ENCODE measurements at places on chromosomes 11 and 22.

- no peak for DNase-seq
These were observed 54.3 kb downstream of the DDI1 start for GRCh38 chr11:104090767-104091166.

DNA sequence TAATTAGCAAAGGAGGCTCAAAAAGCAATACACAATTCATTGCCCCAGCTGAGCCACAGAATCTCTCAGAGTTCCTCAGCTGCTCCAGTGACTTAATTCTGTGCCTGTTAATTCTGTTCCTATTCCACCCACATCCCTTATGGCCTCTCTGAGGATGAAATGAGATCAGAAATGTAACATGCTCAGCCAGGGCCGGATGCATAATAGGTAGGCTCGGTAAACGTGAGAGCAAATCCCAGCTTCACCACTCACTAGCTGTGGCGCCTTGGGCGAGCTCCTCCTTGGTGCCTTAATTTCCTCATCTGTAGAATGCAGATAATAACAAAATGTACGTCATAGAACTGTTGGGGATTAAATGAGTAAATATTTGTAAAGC lies 42.8 kb upstream of the DKK3 start:
- no peak for DNase-seq

- no peak for DNase-seq
These were observed 37.7 kb downstream of the CHKA start for GRCh38 chr11:68083517-68083916.

GRCh38 chr22:50105208-50106100 lies 15.6 kb downstream of the MOV10L1 start:
- DNase-seq, result no peak

DNA sequence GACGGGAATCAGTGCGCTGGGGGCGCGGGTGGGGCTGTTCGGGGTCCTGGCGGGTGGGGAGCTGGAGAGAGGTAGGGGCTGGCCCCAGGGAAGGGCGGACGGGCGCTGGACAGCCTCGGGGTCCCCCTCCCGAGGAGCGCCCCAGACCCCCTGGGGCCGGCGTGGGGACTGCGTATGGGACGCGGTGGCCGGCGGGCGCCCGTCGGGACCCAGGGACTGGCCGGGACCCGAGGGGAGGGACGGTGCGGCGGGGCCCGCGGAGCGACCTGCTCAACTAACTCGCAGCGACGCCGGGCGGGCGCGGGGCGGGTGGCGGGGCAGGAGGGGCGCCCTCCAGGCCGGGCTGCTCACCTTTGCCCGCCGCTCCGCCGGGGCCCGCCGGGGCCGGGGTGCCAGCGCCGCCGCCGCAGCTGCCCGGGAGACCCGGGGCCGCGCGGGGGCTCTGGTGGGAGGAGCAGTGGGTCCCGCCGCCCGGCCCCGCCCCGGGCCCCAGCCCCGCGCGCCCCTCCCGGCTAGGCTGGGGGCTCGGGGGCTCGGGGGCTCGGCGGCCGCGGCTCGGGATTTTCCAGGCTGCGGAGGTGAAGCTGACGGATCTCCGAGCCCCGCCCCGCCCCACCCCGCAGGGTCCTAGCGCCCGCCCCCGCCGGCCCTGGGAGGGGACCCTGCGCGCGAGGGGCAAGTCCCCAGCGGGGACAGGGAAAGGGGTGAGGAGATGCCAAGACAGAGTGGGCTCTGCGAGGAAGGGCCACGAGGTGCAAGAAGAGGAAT lies 12.3 kb downstream of the STARD10 start:
- DNase-seq, result peak; percentile 32

DNA sequence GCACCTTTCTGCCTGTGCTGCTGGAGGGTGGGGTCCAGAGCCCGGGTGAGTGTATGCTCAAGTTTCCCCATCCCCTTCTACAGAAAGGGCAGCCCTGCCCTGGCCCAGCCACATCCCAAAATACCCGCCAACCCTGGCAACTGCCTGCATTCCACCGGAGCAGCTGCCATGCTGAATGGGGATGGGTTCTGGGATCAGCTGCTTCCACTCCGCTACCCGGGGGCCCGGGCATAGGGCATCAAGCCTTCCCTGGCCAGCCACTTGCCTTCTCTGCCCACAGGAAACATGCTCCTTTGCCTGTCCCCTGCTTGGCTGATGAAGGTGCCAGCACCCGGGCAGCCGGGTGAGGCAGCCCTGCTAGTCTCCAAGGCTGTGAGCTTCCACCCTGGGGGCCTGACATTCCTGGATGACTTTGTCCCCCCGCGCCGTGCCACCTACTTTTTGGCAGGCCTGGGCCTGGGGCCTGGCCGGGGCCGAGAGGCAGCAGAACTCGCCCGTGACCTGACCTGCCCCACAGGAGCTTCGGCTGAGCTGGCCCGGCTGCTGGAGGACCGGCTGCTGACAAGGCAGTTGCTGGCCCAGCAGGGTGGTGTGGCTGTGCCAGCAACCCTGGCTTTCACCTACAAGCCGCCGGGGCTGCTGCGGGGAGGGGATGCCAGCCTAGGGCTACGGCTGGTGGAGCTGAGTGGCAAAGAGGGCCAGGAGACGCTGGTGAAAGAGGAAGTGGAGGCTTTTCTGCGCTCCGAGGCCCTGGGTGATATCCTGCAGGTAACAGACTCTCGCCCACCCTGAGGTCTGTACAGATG lies 3.2 kb downstream of the CARNS1 start:
- no peak for DNase-seq

- DNase-seq, result no peak
These were observed 208.9 kb downstream of the OPCML start for GRCh38 chr11:133323354-133323753.

DNA sequence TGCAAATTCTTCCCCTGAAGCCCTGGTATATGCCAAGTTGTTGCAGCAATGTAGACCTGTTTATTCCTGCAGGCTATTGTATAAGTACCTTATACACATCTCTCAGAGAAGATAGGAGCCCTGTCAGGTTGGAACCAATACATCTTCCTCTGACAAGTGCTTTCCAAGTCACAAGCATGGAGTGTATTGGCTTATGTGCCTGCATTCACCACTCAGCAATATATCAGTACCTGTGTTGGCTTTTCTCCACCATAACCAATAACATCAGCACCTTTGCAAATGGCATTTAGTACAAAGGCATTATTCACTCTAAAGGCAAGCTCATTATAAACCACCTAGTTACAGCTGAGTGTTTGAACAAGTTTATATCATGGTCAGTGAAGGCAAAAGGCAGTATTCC lies 611.7 kb upstream of the CNTN5 start:
- DNase-seq, result no peak

DNA sequence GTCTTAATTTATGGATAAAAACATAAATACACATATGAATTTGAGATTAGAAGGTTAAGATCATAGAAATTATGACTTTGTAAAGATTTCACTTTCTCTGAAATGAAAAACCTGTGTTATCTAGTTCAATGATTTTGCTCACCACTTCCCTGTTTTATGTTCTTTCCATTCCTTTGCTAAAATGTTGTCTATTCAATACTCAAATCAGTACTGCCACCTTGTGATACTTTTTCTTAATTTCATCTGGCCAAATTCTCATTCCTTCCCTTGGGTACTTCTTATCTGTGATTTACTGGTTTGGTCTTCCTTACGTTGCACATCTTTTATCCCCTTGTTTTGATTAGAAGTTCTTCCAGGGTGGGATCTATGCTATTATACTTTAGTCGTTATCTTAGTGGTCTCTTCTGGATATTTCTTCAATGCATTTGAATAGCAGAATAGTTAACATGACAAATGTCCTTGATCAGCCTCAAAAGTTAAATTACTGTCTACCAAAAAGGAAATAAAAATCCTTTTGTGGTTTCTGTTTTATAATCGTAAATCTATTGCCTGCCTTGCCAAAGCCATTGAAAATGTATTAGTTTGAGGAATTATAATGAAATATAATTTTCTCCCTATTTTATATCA lies 197.0 kb downstream of the PGR start:
- DNase-seq, result no peak

DNA sequence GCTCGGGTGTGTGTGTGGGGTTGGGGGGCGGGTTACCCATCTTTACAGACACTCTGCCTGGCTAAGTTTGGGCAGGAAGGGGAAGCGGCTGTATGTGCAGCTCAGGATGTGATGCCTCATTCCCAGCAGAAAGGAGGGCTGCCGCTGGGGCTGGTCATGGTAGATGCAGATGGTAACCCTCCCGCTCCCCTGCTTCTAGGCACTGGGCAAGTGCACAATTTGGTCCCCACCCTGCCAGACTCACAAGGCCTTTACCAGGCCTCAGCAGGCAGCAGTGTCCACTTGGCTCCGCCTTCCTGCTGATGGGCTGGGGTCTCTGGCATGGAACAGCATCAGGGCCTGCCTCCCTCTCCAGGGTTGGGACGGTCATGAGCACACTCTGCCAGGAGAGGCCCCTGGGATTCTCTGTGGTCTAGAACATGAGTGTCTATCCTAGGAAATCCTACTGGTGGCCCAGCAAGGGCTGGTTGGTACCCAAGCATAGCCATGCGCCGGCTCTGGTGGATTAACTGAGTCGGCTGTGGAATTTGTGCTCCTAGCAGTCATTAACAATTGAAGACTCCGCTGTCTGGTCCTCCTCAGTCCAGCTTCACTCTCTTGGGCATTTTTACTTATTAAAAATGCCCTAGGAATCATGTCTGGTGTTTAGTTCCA lies 4.2 kb downstream of the LMO1 start:
- no peak for DNase-seq

- DNase-seq, result no peak
These were observed 3.0 kb upstream of the NRGN start for GRCh38 chr11:124736736-124737135.

DNA sequence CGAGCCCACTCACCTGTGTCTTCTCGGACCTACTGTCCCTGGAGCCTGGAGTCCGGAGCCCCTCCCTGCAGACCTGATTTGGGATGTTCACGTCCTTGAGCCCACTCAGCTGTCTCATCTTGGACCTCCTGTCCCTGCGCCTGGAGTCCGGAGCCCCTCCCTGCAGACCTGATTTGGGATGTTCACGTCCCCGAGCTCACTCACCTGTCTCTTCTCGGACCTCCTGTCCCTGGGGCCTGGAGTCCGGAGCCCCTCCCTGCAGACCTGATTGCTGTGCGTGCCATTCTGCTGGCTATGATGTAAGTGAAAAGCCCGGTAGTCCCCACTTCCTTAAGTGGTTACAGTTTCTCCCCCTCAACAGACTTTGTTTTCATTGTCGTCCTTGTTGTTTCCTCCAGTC lies 867.1 kb downstream of the BRD1 start:
- no peak for DNase-seq

GRCh38 chr11:11899401-11899800 lies 57.6 kb downstream of the USP47 start:
- DNase-seq, result no peak

- no peak for DNase-seq
These were observed 8.9 kb upstream of the PTPRJ start for GRCh38 chr11:47971501-47971900.

- DNase-seq, result no peak
These were observed 108.9 kb upstream of the CLMP start for GRCh38 chr11:123303924-123304323.

DNA sequence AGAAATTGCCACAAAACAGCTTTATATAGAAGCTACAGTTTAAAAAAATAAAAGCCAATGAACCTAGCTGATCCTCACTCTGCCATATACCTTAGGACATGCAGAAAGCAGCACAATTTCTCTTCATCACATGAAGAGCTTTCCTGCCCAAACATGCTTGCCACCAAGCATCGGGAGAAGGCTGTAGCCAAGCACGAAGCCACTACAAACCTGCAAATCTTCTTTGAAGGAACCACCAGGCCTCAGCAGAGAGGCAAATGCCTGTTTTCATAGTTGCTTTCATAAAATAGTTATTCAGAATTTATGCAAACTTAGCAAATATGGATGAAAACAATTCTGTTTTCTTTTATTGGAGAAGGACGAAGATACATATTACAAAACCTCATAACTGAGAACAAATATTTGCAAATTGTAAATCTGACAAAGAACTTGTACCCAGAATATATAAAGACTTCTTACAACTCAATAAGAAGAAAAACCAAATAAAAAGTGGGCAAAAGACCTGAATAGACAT lies 100.3 kb downstream of the RBFOX2 start:
- no peak for DNase-seq

DNA sequence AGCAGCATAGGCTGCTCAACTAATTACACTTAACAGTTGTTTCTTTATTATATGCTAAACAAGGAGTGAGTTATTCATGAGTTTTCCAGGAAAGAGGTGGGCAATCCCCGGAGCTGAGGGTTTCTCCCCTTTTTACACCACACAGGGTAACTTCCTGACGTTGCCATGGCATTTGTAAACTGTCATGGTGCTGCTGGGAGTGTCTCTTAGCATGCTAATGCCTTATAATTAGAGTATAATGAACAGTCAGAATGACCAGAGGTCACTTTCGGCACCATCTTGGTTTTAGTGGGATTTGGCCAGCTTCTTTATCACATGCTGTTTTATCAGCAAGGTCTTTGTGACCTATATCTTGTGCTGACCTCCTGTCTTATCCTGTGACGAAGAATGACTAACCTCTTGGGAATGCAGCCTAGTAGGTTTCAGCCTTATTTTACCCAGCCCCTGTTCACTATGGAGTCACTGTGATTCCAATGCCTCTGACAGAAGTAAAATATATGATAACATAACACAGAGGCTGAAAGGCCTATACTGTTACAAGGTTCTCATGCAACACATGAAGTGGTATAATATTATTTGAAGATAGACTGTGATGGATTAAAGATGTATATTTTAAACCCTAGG lies 41.3 kb upstream of the RDX start:
- no peak for DNase-seq

- no peak for DNase-seq
These were observed 38.3 kb downstream of the IRAG1 start for GRCh38 chr11:10655227-10655626.

DNA sequence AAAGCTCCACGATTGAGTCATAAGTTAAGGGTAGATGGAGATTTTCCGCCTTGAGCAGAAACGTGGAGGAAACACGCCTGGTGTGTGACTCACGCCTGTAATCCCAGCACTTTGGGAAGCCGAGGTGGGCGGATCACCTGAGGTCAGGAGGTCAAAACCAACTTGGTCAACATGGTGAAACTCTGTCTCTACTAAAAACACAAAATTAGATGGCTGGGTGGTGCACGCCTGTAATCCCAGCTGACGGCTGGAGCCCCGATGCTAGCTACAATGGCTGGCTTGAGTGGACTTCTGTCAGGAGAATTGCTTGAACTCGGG lies 17.3 kb upstream of the DGCR8 start:
- no peak for DNase-seq

DNA sequence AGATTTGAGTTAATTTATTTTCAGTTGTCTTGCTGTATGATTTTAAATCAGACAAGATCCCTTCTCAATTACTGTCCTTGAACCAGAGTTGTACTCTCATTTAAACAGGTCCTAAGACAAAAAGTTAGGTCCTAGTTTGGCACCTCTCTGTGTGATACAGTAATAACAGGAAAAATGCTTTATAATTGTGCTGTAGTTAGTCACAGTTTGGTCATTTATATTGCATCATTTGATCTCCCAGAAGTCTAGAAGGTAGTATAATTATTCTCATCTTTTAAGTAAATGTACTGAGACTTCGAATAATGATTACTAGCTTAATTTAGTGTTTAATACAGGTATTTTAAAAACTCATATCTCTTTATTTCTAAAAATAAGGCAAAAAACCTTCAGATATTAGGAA lies 18.1 kb upstream of the LUZP2 start:
- DNase-seq, result no peak
